Sigmoid colon (tissue), 7 donors: ENCODE measurements at places on chromosomes 11 and 22. TPM values are rescaled to one million over a fixed set of nuclear protein-coding genes. Genes with fewer than 3 reads are reported as not detected.

LIF gene
- 5.8 TPM for total RNA-seq

NRIP3 gene
- 5.3 TPM for total RNA-seq

SELENOM gene
- total RNA-seq: 1,938 TPM

LRRN4CL gene
- 33.6 TPM for total RNA-seq

FXYD2 gene
- 4.8 TPM for total RNA-seq

SUSD2 gene
- total RNA-seq: 8.6 TPM

OR51I1 gene
- 2.2 TPM for total RNA-seq

C11orf87 gene
- not detected for total RNA-seq

SMC1B gene
- not detected for total RNA-seq

OR5B21 gene
- not detected for total RNA-seq

FZD4 gene
- 22.9 TPM for total RNA-seq

SEPTIN3 gene
- total RNA-seq: 1.6 TPM

RFPL1 gene
- total RNA-seq: not detected

VEGFB gene
- 76.7 TPM for total RNA-seq

OTOG gene
- total RNA-seq: not detected

GRAP2 gene
- 0.49 TPM for total RNA-seq

FOLR2 gene
- 44.8 TPM for total RNA-seq

HBE1 gene
- total RNA-seq: not detected

ZBTB44 gene
- 135 TPM for total RNA-seq

GDPD4 gene
- not detected for total RNA-seq

GGTLC2 gene
- total RNA-seq: not detected

SLC22A6 gene
- total RNA-seq: not detected

MS4A5 gene
- total RNA-seq: not detected

BSCL2 gene
- total RNA-seq: 46.8 TPM

RASGRP2 gene
- total RNA-seq: 77.0 TPM

APOA4 gene
- total RNA-seq: not detected

GSTT2B gene
- total RNA-seq: 0.71 TPM

GPHA2 gene
- 2.9 TPM for total RNA-seq

OR4X2 gene
- not detected for total RNA-seq

APOL4 gene
- 14.0 TPM for total RNA-seq

RTN4RL2 gene
- total RNA-seq: not detected

NUP160 gene
- 20.2 TPM for total RNA-seq

ELMOD1 gene
- 0.14 TPM for total RNA-seq

VPREB1 gene
- total RNA-seq: not detected

TREH gene
- total RNA-seq: not detected

SEZ6L gene
- 0.83 TPM for total RNA-seq

PRDM11 gene
- 22.8 TPM for total RNA-seq

KRTAP5-1 gene
- not detected for total RNA-seq

KRTAP5-2 gene
- total RNA-seq: not detected

COX8A gene
- total RNA-seq: 419 TPM

RIC3 gene
- total RNA-seq: 34.9 TPM

UBQLN3 gene
- total RNA-seq: 1.2 TPM

MFRP gene
- not detected for total RNA-seq

APOL5 gene
- not detected for total RNA-seq

MAJIN gene
- total RNA-seq: not detected

RBM14 gene
- total RNA-seq: 23.7 TPM

TRIM48 gene
- not detected for total RNA-seq
